ENCODE measurements at places on chromosomes 12 and 14. TPM values are rescaled to one million over a fixed set of nuclear protein-coding genes. Genes with fewer than 3 reads are reported as not detected.
A peak's percentile ranks its signal among the peaks of the same experiment; 100 is the strongest.

DNA sequence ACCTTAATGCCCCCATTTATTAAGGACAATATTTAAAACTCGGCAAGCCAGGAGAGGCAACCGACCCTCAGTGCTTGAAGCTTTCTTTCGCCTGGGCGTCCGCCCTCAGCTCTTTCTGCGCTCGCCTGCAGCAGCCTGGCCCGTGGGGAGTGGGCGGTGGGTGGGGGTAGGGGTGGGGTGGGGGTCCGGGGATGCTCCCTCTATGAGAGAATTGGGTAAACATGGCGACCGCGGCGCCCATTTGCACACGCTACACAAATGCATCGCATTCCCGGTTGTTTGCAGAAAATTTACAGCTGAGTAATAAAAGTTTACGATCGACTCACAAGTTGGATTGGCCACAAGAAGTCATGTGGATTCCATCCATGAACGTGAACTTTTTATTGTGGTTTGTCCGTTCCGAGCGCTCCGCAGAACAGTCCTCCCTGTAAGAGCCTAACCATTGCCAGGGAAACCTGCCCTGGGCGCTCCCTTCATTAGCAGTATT lies 7.7 kb downstream of the HOXC8 start:
- no peak for DNase-seq

CLEC9A gene
- not detected for total RNA-seq

DNA sequence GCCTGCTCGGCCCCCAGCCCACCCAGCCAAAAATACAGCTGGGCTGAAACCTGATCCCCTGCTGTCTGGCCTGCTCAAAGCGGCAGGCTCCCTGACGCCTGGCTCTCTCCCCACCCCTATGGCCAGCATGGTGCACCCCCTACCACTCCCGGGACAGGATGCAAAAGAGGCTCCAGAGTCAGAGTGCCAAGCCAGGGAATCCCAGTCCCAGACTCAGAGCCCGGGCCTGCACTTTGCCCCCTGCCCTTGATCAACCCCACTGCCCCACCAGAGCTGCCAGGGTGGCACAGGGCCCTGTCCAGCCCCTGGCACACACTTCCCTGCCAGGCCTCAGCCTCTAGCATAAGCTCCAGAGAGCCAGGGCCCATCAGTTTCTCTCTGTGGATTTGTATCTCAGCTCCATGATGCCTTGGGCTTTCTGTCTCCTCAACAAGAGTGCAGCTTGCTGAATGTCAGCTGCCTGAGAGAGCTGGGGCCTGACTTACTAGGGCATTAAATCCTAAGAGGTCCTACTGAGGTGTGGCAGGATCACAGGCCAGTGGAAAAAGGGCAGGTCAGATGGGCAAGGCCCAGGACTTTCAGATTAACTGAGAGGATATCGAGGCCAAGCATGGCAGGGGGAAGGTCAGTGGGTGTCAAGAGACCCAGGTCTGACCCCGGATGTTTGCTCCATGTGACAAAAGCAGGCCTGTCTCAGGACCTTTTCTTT lies 13.9 kb downstream of the ACVRL1 start:
- no peak for DNase-seq

DNA sequence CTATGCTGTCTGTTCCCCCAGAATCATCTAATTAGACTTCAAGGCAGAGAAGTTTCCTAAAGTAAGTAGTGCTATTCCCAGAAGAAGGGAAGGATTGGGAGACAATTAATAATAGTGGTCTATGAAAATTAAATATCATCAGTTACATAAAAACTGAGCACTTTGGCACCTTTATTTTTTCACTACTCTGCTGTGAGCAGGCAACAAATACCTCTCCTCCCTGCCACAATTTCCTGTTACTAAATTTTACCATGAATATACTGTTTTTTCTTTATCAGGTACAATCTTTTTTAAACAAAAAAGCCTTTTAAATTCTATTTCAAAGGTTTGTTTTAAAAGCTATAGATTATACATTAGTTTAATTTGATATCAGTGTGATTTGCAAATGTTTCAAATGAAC lies 29.4 kb upstream of the KRAS start:
- DNase-seq, result no peak

SMCO3 gene
- not detected for total RNA-seq

JAG2 gene
- total RNA-seq, result 4.1 TPM

GRCh38 chr14:72701237-72701565 lies 192.7 kb downstream of the DPF3 start:
- DNase-seq, result no peak

DNA sequence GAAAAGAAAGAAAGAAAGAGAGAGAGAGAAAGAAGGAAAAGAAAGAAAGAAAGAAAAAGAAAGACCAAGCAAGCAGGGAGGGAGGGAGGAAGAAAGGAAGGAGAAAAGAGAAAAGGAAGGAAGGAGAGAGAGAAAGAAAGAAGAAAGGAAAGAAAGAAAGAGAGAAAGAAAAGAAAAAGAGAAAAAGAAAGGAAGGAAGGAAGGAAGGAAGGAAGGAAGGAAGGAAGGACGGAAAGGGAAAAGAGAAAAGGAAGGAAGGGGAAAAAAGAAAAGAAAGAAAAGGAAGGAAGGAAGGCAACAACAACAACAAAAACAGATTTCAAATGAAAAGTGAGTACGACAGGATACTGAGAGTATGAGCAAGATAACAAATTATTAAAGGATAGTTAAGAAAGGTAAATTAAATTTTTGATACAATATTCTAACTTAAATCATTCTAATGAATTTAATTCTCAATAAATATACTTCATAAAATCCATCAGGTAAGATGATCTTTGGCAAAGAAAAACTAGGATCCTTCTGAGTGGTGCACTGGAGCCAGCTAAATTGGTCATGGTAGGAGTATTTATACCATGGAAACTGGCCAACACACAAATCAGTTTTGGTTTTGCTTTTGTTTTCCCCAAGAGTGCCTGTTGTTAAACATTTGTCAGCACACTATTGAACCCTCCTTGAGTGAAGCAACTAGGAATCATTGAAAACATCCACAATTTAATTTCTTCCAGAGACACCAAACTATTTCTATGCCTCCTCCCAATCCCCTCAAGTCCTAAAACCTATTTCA lies 56.1 kb upstream of the DYRK2 start:
- DNase-seq, result no peak

KRT80 gene
- not detected for total RNA-seq

GRCh38 chr14:96554315-96554910 lies 52.2 kb downstream of the PAPOLA start:
- no peak for DNase-seq

RIMBP2 gene
- total RNA-seq, result not detected

DNA sequence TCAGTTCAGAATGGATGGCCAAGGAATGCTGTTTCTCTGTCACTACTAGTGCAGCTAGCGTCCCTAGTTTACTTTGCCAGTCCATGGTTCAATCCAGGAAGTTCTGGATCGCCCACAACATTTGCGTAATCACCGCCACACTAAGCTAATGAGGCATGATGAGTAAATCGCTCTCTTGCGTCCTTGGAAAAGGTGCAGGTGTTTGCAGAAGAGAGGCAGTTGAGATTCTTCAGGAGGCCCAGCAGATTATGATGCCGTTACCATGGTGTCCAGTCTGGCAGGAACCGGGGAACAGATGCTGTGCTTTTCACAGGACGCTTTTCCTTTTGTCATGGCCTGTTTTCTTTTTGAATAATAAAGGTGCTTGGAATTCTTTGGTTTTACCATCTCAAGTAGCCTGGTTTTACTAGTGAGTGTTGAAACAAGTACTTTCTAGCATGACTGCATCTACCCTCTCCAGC lies 9.0 kb downstream of the TPH2 start:
- DNase-seq, result no peak

DNA sequence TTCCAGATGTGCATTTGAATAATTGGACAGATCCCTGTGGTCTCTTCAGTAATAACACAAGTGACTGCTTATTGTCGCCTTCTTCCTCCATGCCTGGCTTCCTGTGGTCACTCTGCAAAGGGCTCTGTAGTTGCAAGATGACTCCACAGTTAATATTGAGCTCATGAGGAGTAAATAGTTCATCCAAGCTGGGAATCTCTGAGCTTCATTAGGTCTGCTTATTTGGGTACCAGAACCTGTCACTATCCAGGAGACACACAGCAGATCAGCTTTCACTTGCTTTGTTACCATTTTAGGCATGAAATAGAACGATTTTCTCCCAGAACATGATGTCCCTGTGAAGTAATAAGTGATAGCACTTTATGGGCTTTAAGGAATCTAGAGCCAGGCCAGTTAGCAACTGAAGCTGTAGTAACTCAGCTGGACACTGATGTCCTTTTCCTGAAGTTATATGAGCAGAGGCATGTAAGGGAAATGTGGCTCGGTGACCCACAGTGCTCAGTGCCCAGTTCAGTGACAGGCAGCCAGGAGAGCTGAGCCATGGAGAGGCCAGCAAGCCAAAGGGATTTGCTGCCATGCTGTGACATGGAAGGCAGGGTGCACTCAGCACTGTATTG lies 50.1 kb downstream of the CRADD start:
- no peak for DNase-seq

- no peak for DNase-seq
These were observed 30.3 kb downstream of the SSH1 start for GRCh38 chr12:108826807-108827721.

GRCh38 chr12:45363903-45364302 lies 148.0 kb downstream of the ANO6 start:
- DNase-seq, result no peak

DNA sequence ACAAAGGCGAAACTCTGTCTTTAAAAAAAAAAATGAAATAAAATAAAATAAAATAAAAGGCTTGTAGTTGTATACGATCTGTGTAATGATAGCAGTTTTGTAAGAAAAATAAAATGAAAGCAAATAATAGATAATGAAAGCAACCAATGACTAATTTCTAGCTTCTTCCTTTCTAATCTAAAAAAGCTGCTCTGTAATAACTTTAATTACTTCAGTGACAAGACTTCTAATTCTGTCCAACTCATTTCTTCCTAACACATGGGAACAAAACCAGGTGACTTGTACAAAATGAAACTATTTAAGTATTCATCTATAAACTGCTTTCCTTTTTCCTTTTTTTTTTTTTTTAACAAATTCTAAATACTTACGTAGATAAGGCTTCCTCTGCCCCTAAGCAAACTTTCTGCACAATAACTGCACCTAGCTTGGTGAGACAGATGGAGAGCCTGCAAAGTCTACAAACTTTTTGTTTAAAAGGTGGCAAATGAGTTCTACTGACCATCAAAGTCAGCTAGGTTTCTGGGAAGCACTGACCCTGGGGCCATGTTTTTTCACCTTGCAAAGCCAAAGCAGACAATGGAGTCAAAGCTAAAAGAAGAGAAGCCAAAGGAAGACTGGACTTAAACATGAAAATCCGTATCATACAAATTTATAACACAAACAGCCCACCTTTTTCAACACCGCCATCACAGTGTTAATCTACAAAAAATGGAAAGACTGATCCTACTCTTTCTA lies 28.2 kb downstream of the DENND5B start:
- no peak for DNase-seq

TIGAR gene
- total RNA-seq, result 8.2 TPM

DNA sequence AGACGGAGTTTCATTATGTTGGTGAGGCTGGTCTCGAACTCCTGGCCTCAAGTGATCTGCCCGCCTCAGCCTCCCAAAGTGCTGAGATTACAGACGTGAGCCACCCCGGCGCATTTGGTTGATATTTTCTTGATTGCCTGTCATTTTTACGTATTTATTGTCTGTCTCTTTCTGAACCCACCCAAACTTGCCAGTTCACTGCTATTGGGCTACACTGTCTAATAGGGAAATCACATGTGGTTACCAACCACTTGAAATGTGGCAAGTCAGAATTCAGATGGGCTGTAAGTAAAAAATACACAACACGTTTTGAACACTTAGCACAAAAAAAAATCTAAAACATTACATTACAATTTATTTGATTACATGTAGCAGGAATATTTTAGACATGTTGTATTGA lies 2.1 kb downstream of the WSB2 start:
- DNase-seq, result no peak

RD3L gene
- total RNA-seq, result not detected

DNA sequence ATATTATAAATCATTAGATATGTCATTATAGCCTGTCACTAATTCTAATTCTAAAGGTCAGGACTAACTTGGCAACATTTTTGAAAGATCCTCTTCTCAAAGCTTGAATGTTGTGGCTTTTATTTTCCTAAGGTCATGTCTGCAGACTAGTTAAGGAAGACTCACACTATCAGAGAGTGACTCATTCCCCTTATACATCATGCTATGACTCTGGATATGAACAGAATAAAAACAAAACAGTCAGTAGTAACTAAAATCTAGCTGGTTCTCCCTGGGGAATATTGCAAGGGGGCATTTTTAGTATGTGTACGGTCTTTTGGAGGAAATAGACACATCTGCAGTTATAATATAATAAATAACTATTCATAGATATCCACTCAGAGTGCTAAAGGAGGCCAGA lies 170.6 kb downstream of the SLC2A13 start:
- no peak for DNase-seq

- peak; percentile 29 for DNase-seq
These were observed 834 bp downstream of the RASSF8 start for GRCh38 chr12:25959071-25959961.

LRRIQ1 gene
- total RNA-seq, result not detected

DNA sequence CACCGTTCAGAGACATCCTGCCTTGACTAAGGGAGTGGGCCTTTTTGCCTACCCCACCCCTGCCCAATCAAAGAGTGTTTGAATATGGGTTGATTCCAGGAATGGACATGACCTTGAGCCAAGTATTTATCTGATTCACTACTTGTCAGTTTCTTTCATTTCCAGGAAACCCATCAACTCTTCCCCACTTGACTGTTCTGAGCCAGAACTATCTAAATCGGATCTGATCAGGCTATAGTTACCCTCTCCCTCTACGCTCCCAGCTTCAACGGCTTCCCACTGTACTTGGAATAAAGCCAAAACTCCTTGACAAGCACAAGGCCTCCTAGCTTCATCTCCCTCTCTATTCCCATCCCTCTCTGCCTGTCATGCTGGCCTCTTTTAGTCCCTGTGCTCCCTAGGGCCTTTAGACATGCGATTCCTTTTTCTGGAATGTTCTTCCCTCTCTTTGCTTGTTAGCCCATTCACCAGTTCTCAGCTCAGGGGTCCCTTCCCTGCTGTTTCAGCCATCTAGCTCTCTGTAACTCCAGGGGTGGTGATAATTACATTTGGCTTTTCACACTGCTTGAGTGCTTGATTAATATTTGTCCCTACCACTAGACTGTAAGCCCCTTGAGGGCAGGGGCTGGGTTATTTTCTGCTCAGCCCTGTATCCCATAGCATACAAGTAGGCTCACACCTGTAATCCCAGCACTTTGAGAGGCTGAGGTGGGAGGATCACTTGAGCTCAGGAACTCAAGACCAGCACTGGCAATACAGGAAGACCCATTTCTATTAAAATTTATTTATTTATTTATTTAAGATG lies 5.5 kb upstream of the ITPK1 start:
- DNase-seq, result no peak

CIDEB gene
- total RNA-seq, result 12.1 TPM

- no peak for DNase-seq
These were observed 891.6 kb downstream of the VRK1 start for GRCh38 chr14:97688631-97689336.

CABP1 gene
- 1.1 TPM for total RNA-seq

P2RX7 gene
- 3.6 TPM for total RNA-seq

ABCC9 gene
- not detected for total RNA-seq

DNA sequence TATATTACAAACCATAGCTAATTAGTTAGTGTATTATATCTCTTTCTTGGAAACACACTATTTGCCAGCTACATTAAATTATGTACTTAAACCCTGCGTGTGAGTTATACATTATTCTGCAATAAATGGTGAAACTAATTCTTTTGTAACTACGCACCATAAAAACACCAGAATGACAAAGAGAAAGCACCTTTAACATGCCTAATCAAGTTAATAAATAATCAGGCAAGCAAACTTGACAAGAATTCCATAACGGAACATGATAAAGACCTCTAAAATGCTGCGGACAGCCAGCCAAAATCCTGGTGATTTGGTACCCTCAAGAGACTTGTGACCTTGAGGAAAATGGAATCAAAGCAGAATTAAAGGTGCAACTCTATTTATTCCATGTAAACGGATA lies 375.3 kb upstream of the KITLG start:
- DNase-seq, result no peak

ERP27 gene
- 2.3 TPM for total RNA-seq
